ENCODE measurements at places on chromosomes 2 and 18.
A peak's percentile ranks its signal among the peaks of the same experiment; 100 is the strongest.

DNA sequence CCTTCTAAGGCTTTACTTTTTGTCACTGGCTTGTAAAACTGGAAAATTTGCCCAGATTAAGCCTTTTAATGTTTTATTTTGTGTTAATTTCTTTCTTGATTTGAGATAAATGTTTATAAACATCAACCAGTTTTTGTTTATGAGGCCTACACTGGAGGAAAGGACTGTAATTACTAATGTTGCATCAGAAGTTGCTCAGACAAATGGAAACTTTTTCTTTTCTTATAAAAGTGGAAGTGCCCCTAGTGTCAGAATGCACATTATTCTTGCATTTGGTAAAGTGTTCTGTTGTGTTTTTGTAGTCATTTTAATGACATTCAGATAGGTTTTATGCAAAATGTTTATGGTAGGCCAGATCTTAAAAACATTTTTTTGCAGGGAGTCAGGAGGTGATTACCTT, 25.3 kb downstream of the LCLAT1 start:
- no peak for DNase-seq

DNA sequence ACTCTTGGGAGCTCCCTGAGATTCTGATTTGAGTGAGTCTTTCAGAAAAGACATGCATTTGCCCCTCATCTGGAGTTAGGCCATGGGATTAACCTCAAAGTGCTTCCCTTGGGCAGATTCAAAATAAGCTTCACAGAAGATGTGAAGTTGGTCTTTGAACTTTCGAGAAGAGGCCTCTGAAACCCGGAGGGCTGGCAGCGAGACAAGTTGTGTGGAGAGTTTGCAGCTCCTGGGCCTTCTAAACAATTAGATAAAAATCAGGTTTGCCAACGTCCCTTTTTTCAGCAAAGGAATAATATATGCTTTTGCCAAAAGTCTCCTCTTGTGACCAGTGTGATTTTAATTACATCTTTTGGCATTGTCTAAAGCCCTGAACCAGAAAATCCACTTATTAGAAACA, 489.7 kb downstream of the SOX11 start:
- no peak for DNase-seq

GRCh38 chr2:103364177-103364576, 602.3 kb downstream of the TMEM182 start:
- no peak for DNase-seq

DNA sequence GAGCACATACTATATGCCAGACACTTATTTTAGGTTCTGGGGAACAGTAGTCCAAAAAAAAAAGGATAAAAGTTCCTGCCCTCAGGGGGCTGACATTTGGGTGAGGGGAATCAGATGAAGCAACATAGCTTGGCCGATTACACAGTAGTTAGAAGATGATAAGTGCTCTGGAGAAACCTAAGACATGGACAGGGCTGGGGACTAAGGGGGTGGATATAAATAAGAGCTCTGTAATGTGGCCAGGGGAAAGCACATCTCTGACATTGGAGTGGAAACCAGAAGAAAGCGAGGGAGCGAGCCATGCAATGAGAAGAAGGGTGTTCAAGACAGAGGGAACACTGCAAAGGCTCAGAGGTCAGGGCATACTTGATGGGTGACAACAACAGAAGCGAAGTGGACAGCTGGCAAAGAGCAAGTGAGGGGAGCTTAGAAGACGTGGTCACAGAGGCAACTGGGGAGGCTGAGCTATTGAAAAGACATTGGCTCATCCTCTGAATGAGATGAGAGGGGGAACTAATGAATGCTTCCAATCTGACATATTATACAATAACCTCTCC, 11.4 kb downstream of the TMEM182 start:
- DNase-seq = no peak

DNA sequence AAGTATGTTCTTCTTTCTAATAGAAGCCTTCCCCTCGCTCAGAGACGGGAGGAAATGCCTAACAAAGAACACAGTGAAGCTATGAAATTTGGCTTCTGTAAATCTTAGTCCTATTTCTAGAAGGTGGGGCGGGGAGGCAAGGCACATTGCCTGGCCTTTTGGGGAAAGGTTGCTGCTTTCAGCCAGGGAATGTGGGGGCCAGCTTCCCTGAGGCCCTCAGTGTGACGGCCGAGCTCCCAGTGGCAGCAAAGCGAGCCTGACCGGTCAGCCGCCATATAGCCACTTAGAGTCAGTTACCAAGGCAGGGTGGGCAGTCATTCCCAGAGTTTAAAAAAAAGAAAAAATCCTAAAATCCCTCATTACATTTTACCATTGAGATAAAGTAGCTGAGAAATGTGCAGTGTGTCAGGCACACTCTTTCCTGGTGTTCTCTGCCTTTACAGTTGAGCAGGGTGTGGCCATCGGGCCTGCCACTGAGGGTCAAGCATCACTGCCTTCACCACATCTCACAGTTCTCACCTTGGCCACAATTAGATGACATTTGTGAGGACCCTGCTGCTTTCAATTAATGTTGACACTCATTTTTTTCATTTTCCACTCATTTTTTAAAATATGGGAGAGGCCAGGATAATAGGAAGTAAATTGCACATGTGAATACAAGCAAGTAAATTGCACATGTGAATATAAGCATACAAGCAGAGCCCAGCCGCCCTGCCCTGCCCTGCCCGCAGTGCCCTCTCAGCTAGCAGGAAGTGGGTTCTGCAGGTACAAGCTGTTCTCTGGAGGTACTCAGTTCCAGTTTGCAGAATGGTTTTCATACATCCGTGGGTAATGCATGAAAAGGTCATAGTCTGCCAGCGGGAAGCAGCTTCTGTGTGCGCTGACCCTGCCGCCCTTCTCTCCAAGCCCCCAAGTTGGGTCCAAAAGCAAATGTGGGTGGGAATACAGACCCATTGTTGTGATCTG, 76.9 kb downstream of the WDSUB1 start:
- DNase-seq = no peak

DNA sequence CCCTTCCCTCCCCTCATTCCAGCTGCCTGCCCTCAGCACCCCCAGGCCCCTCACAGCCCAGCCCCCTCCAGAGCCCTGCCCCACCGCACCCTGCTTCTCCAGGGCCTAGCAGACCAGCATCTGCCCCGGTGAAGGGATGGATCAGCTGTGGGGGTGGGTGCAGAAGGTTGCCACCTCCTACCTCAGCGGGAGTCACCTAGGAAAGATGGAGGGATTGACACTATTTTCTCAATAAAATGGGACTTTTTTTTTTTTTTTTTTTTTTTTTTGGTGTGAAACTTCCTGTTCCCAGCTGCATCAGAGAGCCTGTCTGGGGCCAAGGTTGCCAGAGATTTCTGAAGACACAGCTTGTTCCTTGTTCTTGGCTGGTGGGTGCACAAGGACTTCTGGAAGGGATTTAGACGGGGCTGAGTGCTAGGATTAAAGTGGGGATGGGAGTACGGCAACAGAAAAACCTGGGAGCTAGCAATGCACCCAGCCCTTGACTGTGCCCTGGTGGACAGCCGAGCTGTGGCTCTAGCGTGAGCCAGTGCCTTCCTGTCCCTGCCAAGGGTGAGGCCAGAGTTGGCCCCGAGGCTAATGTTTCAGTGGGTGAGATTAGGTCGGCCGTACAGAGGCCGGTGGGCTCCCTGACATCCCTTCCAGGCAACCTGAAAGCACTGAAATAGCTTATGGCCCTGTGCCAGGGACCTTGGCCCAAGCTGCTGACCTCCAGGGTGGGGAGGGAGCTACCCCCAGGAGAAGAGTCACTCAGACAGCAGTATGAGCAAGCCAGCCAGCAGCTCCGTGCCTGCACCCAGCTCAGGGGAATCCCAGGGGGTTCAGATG, 4.6 kb downstream of the B3GNT7 start:
- DNase-seq = no peak

- DNase-seq = peak; percentile 38
Observed at GRCh38 chr2:74261204-74261864, 62.9 kb downstream of the MTHFD2 start.
